ENCODE measurements at places on chromosomes 6 and 20. TPM values are rescaled to one million over a fixed set of nuclear protein-coding genes. Genes with fewer than 3 reads are reported as not detected.
A peak's percentile ranks its signal among the peaks of the same experiment; 100 is the strongest.

The TEAD3 gene
- total RNA-seq, result 14.9 TPM

- DNase-seq, result peak; percentile 99
These were observed 85.7 kb downstream of the NFATC2 start for GRCh38 chr20:51456511-51457509.

The GPR6 gene
- not detected for total RNA-seq

The XKR7 gene
- 0.05 TPM for total RNA-seq

The COL9A1 gene
- total RNA-seq, result not detected

GRCh38 chr6:54191461-54191860 lies 80.2 kb downstream of the MLIP start:
- peak; percentile 48 for DNase-seq

DNA sequence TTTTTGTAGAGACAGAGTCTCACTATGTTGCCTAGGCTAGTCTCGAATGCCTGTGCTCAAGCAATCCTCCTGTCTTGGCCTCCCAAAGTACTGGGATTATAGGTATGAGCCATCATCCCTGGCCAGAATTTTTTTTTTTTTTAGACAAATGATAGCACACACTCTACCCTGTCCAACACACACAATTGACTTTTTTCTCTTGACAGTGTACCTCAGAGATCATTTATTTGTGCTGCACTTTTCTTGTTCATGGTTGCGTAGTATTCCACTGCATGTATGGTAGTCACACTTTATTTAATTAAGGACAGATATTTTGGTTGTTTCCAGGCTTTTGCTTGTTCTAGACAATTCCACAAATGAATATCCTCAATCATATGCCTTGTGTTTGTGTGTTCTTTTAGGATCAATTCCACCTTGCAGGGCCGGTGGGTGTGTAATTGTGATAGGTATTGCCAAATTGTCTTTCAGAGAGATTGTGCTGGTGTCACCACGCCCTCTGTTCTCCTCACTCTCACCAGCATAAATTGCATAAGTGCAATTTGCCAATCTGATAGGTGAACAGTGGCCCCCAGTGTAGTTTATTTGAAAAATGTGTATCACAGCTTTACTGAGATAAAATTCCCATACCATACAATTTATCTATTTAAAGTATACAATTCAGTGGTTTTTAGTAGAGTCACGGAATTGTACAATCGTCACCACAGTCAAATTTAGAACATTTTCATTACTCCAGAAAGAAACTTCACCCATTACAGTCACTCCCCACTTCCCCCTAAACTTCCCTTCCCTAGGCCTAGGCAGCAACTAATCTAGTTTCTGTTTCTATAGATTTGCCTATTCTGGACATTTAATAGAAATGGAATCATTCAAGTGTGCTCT lies 20.1 kb downstream of the SRC start:
- DNase-seq, result no peak

The B4GALT5 gene
- total RNA-seq, result 46.0 TPM

The SLC24A3 gene
- total RNA-seq, result 2.8 TPM

- DNase-seq, result no peak
These were observed 221.3 kb downstream of the QKI start for GRCh38 chr6:163635731-163636364.

DNA sequence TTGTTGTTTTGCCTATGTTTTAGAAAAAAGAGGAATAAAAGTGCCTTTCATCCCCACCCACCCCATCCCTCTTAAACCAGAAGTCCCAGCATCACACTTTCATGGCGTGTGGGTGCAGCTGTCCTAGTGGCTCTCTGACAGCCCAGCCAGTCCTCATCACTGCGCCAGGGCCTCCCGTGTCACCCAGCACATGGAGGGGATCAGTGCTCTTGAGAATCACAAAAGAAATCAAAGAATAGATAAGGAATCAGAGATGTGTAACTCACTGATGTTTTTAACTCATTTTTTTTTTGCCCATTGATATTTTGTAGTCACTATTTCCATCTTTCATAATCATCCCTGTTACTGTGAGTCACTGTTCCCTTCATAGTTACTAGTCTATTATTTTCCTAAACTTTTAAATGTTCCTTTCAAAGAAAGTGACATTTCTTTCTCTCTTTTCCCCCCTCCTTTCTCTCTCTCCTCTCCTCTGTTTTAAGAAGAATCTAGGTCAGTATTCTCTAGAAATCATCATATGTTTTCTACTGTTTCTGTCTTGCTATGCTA lies 78.6 kb downstream of the AIG1 start:
- no peak for DNase-seq

The CLIC5 gene
- total RNA-seq, result not detected

The ME1 gene
- 11.6 TPM for total RNA-seq

The FKBP5 gene
- total RNA-seq, result 10.7 TPM

The STK35 gene
- 33.4 TPM for total RNA-seq

GRCh38 chr6:10403385-10404106 lies 11.3 kb downstream of the TFAP2A start:
- DNase-seq, result peak; percentile 98

DNA sequence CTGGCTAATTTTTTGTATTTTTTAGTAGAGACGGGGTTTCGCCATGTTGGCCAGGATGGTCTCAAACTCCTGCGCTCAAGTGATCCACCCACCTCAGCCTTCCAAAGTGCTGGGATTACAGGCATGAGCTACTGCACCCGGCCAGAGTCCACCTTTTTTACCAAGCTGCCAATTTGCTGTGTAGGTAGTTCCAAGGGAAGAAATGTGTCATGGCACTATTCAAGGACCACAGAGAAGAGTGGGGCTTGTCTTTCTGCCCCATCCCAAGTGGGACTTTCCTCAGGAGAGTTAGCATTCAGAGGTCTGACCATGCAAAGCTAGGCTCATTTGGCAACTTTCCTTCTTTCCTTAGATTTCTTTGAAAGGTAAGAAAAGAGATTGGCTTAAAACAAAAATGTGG lies 111.9 kb upstream of the TRAF3IP2 start:
- DNase-seq, result no peak

GRCh38 chr6:30571075-30571761 lies at the start of gene ABCF1:
Gene ABCF1, plus strand, starts transcription at chr6:30571442. Its CDS starts 46 bp downstream, at chr6:30571488.
- DNase-seq, result peak; percentile 97

GRCh38 chr6:90445533-90446108 lies 141.3 kb downstream of the MAP3K7 start:
- DNase-seq, result no peak

- DNase-seq, result no peak
These were observed 322.9 kb upstream of the TFAP2D start for GRCh38 chr6:50390416-50390815.

The HTR1E gene
- not detected for total RNA-seq

DNA sequence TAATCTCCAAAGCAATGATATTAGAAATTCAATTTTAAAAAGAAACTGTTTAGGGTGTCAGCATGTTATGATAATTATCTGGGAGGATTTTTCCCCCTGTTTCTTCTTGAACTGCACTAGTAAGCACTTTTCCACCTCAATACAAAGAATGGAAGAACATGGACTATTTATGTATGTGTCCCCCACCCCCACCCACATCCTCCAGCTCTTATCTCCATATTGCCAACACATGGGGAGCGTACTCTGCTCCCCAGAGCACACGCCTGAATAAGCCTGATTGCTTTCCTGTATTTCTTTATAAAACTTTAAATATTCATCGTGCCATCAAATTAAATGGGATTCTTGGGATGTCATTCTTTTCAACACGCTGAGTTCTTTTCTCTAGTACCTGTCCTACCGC lies 11.4 kb upstream of the LRFN2 start:
- DNase-seq, result no peak

The CCM2L gene
- not detected for total RNA-seq

GRCh38 chr6:149129371-149130077 lies 188.0 kb upstream of the TAB2 start:
- DNase-seq, result peak; percentile 87

DNA sequence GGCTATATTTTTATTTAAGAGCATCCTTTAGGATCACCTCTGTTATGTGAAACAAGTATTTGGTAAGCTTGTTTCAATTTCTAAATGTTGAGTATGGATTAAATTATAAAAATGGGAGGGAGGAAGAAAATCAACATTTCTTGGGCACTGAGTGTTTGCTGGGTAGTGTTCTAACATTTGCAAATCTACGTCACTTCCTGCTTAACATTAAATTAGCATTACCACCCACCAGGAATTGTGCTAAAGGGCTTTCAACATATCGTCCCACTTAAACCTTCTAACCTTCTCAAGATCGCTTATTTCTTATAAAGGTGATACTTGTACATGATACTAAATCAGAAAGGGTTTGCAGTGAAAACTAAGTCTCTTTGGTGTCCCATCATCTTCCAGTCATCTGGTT lies 7.9 kb upstream of the TMEM217 start:
- DNase-seq, result no peak

GRCh38 chr6:20441921-20442320 lies 40.2 kb downstream of the E2F3 start:
- no peak for DNase-seq

GRCh38 chr20:51402201-51402600 lies 140.3 kb downstream of the NFATC2 start:
- peak; percentile 83 for DNase-seq

DNA sequence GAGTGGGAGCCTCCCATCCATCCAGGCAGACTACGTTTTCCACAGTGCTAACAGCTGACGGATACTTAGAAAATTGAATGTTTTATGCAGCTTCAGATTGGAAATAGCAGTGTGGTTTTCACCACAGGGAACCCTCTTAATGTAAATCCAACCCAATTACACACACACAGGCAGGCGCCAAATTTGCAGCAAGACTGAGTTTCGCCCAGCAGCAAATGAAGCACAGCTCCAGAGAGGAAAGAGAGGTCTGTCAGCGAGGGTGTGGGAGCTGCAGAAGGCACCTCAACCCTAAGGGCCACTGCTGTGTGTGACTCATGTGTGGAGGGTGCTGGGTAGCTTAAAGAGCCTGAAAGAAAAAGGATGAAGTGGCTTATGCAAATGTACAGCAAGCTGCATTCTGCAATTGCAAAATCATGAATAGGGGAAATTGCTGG lies 365.7 kb downstream of the MAFB start:
- peak; percentile 56 for DNase-seq
